Endothelial cell of umbilical vein (primary cell): ENCODE measurements at places on chromosomes 1 and 21.

DNA sequence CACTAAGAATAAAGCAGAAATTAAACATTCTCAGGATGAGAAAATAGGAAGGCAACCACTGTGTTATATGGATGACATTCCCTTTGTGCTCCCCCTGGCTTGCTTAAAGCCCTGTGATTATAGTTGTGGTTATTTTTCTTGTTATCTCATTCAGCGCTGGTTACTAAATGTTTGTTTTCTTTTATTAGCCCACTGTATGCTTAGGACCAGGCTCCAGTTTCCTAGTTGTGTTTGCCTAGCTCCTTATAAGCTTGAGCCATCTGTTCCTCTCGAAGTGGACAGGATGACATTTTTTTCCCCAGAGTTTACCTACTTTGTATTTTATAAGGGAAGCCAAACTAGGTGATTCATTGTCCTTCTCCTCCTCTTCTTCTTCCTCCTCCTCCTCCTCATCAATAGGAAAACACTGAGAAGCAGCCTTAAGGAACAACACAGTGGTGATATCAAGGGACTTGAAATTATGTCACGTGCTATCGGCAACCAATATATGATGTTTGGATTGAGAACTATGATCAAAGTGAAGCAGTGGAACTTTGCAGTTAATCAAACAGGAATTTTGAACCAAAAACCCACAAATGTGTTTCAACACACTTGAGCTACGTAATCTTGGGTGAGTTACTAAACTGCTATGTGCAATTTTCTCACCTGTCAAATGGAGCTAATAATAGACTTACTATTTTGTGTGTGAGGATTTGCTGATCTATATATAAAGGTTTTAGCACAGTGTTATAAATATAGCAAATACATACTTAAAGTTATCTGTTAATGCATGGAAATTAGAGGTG, 35.1 kb upstream of the RGS7 start:
- no peak for DNase-seq

GRCh38 chr1:119885903-119886783, 10.2 kb downstream of the ADAM30 start:
- DNase-seq = peak; percentile 54

DNA sequence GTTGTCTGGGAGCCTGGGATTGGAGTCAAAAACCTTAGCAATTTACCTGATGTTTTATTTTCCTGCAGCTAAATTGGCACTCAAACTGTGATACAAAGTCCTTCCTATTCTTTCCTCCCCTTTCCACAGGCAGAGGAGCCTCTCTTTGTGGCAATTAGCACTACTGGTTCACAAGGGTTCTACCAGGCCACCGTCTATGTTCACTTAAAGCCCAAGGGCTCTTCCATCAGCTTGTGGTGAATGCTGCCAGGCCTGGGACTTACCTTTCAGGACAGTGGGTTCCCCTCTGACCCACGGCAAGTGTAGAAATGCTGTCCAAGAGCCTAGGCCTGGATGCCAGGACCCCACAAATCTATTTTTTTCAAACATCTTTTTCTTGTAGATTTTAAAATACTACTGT, 251.9 kb upstream of the B3GALT2 start:
- no peak for DNase-seq

DNA sequence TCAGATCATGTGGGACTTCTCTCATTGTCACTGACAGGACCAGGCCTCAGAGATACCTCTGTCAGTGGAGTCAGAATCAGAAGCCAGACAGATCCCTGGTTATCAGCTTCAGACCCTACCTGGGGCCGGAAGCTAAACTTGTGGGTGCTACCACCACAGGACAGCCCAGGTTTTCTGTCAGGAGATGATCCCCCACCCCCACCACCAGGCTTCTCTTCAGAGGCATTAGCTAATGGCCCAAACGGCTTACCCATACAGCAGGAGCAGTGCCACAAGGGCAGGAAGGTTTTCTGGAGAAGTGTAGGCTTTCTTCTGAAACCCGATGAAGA, 105.5 kb downstream of the ABCA4 start:
- DNase-seq = no peak
